RPMI7951 (cell line): ENCODE measurements at places on chromosomes 6 and 20. TPM values are rescaled to one million over a fixed set of nuclear protein-coding genes. Genes with fewer than 3 reads are reported as not detected.

DNA sequence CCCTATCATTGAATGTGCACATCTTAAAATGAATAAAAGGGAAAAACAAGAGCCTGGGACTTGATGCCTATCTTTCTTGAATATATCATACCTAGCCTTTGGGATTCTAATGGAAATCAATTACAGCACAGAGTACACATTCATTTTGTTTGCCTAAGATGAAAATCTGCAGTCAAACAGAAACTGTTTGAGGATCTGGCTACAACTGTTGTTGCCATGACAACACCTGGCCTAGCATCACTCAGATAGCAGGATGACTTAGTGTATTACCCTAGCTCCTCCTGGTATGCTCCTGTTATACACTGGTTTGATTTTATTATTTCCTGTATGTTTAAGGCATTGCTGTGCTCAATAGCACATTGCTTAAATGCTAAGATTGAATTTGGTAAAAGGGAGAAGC, 71.5 kb upstream of the LAMP5 start:
- peak; percentile 25 for DNase-seq

- DNase-seq: peak; percentile 10
These were observed 149.1 kb upstream of the FAM83B start for GRCh38 chr6:54697424-54697823.

DNA sequence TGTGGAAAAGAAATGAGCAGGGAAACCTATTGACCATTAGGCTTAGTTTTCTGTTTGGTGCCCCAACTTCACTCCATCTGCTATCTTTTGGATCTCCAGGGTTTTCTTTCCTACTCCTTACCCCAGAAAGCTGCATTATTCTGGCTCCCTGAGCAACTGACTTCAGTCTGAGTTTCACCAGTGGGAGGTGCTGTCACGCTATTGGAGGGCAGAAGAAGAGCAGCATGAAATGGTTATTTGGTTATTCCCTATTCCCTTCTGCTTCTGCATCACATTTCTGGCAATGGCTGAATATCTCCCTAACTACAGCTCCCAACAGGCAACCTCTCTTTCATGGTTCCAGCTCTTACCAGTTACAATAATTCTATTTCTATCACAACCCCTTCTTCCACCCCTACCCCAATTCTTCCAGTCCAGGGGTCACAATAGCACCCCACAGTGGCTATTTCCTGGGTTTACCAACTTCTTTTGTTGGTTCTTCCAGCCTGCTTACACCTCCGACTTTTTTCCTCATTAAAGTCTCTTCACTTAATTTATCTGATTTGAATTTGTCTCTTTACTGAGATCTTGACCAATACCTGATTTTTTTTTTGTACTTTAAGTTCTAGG, 311.5 kb downstream of the PLCB1 start:
- DNase-seq: peak; percentile 18

GRCh38 chr6:152146385-152146784, 338.9 kb downstream of the ESR1 start:
- DNase-seq: peak; percentile 79

GRCh38 chr6:136604328-136604825, 54.2 kb upstream of the MAP7 start:
- no peak for DNase-seq

DNA sequence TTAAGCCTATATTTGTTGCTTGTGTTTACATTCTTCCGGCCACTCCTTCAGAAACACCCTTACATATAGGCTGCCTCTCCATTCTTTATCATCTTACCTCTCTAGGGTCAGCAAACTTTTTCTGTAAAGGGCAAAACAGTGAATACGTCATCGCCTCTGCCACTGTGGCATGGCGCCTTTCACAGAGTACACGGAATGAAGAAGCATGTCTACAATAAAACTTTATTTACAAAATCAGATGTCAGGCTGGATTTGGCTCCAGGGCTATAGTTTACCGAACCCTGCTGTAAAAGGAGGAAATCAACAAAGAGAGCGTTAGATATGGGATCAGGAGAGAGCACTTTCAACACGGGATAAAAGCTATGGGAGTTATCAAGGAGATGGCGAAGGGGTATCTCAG, 9.3 kb upstream of the NCR2 start:
- DNase-seq: no peak

- no peak for DNase-seq
These were observed 75.5 kb downstream of the DOK5 start for GRCh38 chr20:54550776-54551396.

- DNase-seq: no peak
These were observed 693.5 kb downstream of the HDGFL1 start for GRCh38 chr6:23262864-23263263.

DNA sequence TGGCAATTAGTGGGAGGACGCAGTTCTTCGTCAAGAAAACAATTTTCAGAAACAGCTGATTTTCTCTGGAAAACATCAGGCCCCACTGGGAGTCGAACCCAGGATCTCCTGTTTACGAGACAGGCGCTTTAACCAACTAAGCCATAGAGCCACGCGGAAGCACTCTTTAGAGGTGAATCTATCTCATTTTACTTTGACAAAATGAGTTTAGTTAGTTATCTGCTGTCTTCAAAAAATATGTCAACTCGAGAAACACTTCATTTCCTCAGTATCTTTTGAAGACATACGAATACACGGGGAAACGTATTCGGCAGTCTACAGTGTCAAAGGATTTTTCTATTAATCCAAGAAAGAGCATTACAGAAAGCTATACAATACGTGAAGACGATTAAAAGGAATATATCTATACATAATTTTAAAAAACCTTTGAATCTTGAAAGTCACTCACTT, 26.7 kb downstream of the GPX6 start:
- peak; percentile 43 for DNase-seq

GRCh38 chr6:28597217-28597835, 71.6 kb downstream of the GPX5 start:
- peak; percentile 58 for DNase-seq

DNA sequence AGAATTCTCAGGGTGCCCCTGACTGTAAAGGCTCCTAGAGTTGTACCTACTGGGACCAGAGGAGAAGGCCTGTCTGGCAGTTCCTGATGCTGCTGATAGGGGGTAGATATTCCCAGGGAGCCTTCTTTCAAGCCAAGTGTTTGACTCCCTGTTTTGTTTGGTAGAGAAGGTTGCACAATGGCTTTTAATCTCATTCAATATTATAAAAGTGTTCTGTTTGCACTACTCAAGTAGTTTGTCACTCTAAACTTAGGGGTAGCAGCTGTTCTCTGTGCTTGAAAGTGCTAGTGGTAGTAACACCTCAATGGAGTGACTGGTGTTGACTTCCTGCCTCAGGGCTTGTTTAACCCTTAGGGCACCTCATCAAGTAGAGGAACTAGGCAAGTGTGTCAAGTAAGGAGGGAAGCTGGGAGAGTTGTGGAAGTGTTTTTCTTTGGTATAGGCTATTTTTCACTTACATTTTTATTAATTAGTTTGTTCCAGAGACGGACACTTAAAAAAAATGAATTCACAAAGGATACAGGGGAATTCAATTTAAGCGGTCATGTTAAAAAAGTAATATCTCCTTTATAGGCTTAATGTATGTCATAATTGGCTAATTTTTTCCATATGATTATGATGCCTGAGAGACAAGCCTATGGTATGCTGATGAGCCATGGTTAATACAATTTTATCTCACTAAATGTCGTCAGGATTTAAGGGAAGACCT, 38.1 kb downstream of the BICRAL start:
- no peak for DNase-seq

- DNase-seq: no peak
These were observed 129.4 kb upstream of the TCF21 start for GRCh38 chr6:133759524-133759923.

- peak; percentile 79 for DNase-seq
These were observed 42.6 kb downstream of the NCOA3 start for GRCh38 chr20:47544240-47544639.

DNA sequence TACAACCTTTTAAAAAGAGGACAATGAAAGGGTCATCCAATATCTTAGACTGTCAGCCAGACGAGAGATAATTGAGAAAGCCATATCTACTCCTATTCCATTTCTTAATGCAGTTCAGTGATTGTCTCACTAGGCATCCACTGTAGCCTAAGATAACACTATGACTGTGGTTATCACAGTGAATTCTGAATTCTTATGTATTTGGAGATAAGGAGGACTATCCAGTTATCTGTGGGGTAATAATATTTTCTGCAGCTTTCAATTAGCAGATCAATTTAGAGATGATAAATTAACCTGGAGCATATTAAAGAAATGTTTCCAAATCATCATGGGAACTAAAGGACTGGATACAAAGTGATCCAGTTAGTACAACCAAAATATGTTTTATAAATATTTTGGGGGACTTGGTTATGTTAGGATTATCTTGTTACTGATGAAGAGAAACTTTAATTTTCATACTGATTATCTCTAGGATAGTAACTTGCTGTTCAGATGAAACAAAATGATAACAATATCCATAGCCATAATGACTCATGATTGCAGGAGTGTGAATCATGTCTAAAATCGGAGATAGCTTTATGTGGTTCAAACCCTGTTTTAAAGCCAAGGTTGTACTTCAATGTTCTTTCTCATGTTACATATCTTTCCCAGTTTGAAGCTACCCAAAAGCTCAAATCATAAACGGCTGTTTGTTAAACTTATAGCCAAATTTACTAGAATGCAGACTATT, 1152.0 kb downstream of the HACE1 start:
- DNase-seq: no peak

DNA sequence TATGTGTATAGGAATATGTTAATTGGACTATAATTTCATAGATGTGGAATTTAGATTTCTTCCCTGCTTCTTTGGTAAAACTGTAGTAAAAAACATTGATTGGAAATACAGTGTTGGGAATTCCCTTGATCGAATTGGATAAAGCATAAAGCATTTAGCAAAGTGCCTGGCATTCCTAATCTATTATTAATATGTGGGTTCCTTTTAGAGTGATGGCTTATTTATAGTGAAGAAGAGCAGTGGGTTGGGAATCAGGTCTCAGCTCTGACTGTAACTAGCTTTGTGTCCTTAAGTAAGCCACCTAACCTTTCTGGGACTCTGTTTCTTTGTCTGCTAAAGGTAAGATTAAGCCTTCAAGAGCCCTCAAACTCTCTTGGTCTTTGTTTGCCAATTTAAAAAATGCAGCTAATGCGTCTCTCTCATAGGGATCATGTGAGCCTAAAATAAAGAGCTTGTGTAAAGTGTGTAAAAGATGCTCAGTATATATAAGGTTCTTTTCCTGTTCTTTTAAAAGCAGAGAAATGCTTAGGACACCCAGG, 53.3 kb downstream of the KCNS1 start:
- DNase-seq: no peak

DNA sequence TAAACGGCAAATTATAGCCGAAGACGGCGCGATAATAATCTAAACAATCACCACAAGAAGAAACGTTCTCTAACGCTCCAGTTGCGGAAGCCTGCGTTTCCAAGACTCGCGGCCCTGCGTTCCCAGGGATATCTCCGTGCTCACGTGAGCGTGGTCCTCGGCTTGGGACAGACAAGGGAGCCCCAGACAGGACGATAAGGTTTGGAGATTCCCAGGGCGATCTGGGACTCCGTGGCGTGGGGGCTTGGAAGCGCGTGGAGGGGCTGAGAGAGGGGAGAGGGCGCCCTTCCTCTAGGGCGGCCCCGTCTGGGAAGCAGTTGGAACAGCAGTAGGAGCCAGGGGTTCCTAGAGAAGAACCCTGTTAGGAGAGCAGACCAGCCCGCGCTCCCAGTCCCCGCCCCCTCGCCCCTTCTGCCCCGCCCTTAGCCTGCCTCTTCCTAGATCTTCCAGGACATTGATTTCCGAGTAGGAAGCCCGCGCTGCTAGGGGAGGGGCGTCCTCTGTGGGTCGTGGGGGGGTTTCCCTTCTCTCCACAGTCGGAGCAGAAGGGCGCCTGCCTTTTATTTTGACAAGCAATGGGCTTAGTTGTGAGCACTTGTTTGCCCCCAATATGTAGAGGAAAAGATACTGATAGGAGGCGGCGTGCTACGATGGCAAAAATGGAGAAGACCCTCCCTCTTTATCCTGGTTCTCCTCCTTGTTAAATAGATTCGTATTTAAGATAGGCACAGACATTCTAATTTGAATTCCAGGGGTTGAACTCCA, 10.6 kb downstream of the NRN1 start:
- peak; percentile 79 for DNase-seq

GRCh38 chr6:112665815-112666214, 318.7 kb downstream of the RFPL4B start:
- DNase-seq: peak; percentile 35

DNA sequence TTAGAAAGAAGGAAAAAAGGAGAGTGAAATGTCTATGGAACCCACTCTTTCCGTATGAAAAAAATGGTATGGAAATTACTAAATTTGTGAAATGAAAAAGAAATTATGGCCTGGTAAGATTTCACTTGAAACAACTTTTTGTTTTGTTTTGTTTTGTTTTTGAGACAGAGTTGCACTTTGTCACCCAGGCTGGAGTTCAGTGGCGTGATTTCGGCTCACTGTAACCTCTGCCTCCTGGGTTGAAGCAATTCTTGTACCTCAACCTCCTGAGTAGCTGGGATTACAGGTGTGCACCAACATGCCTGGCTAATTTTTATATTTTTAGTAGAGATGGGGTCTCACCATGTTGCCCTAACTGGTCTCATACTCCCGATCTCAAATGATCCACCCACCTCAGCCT, 17.8 kb upstream of the GSTA5 start:
- no peak for DNase-seq

- no peak for DNase-seq
These were observed 83.4 kb downstream of the ZNF217 start for GRCh38 chr20:53510262-53510661.

GRCh38 chr6:123039431-123039830, 43.4 kb downstream of the CLVS2 start:
- no peak for DNase-seq

DNA sequence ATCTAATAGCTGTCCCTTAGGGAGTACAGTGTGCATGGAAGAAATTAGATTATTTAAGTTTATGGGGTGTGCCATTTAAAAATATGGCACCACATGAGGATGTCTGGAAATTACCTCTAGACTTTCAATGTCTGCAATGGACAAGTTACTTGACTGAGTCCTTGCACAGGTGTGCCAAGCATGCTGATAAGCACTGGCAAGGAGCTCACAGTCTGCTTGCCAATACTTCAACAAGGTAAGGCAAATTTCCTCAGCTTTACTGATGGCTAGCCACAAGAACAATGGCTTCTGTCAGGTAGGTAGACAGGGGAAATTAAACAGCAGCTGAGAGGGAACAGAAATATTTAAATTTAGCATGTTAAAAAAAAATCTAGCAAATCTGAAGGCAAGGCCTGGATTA, 91.1 kb upstream of the TRAF3IP2 start:
- no peak for DNase-seq

DNA sequence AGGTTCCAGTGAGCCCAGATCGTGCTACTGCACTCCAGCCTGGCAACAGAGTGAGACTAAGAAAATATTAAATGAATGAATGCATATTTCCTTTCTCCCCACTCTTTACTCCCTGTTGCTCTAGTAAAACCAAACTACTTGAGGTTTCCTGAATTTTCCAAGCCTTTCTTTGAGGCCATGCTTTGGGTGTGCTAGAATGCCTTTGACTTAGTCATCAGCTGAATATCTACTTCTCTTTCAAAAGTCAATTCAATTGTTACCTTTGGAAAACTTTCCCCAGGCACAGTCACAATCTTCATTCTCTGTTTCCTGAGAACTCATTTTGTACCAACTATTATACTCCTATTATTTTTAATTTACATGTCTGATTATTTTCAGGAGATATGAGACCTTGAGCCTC, 27.5 kb upstream of the CEP85L start:
- DNase-seq: no peak

Gene RIPPLY2
- total RNA-seq: not detected in 2 replicates

Gene TOP1
- total RNA-seq: 15.6 and 18.5 TPM in 2 replicates

Gene FOXF2
- total RNA-seq: 1.1 and 2.0 TPM in 2 replicates

Gene PLCB1
- total RNA-seq: 18.1 and 28.4 TPM in 2 replicates

Gene CD93
- total RNA-seq: under 0.01 TPM in 1 of 2 replicates, not detected in the other

Gene RAMACL
- total RNA-seq: 0.24 and 0.29 TPM in 2 replicates

Gene SLC17A1
- not detected in 2 replicates for total RNA-seq

Gene IRF4
- total RNA-seq: 0.24 and 0.39 TPM in 2 replicates

Gene DNAAF9
- total RNA-seq: 11.5 and 12.0 TPM in 2 replicates

Gene ROS1
- 0.36 and 0.49 TPM in 2 replicates for total RNA-seq
